AG09319 (cell line): ENCODE measurements at places on chromosomes 11 and 22.

- DNase-seq = no peak
Measured at GRCh38 chr11:33952805-33953204, 60.9 kb upstream of the LMO2 start.

GRCh38 chr11:27427183-27427980, 45.2 kb downstream of the LGR4 start:
- DNase-seq = no peak

GRCh38 chr11:5809905-5810795, 1.4 kb downstream of the OR52N2 start:
- DNase-seq = no peak

- DNase-seq = no peak
Measured at GRCh38 chr11:12943311-12943710, 65.8 kb upstream of the RASSF10 start.

DNA sequence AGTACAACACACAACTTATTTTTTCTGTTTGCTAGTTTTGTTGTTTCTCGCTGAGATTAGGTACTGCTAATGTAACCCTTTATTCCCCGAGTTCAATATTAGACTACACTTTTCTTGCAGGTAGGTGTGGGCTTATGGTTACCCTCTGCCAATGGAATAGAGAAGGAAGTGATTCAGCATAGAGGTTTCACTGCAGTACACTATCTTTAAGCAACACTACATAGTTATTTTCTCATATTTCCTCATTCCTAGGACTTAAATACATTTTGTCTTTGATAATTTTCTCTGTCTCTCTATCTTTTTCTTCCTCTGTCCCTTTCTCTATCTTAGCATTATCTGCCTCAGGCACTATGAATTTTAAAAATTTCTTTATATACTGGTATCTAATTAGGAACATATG, 791.0 kb downstream of the FAM181B start:
- no peak for DNase-seq

- no peak for DNase-seq
Measured at GRCh38 chr22:17085277-17086181, 729 bp downstream of the IL17RA start.

DNA sequence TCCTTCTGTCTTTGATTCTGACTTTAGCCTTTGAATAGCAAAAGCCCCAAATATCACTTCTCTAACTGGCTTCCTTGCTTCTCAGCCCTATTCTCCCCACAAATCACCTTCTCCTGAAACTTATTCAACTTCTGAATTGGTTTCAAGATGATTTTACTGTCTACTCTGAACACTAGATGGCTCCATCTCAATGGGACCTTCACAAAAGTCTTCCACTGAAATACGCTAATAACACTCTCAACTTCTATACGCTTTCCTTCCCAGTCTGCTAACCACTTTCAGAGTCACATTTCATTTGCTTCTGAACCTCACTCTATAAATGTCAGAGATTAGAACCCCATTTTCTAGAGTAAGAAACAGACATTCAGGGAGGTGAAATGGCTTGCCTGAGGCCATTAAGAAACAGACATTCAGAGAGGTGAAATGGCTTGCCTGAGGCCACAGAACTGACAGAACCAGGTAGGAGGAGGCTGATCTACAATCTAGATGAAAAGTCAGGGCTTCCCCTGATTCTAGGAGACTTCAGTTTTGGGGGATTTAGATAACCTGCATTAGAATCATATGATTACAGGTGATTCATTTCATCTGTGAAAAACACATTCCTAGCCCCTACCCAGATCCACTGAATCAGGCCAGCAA, 20.6 kb downstream of the MORC2 start:
- peak; percentile 31 for DNase-seq

GRCh38 chr11:117179048-117179999, 781 bp downstream of the SIDT2 start:
- no peak for DNase-seq

DNA sequence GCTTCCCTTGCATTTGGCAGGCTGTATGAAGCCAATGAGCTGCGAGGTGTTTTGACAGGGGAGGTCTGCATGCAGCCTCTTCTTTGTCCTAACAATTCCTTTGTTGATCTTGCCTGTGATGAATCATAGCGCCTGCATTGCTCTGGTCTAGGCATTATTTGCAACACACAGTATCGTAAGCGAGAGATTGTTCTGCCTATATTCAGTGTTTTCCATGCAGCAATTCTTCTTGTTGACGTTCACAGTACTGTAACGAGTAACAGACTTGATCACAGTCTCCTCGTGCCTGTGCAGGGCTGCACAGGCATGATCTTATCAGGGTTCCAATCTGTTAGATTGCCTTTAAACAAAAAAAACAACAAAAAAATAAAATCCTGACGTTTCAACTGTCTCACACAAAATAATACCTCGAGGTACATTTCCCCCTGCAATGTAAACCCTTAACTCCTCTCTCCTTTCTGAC, 13.9 kb upstream of the ADSL start:
- DNase-seq = no peak

- no peak for DNase-seq
Measured at GRCh38 chr11:28491431-28491830, 383.2 kb downstream of the METTL15 start.

- DNase-seq = peak; percentile 11
Measured at GRCh38 chr11:23674866-23675265, 814.6 kb upstream of the CCDC179 start.

DNA sequence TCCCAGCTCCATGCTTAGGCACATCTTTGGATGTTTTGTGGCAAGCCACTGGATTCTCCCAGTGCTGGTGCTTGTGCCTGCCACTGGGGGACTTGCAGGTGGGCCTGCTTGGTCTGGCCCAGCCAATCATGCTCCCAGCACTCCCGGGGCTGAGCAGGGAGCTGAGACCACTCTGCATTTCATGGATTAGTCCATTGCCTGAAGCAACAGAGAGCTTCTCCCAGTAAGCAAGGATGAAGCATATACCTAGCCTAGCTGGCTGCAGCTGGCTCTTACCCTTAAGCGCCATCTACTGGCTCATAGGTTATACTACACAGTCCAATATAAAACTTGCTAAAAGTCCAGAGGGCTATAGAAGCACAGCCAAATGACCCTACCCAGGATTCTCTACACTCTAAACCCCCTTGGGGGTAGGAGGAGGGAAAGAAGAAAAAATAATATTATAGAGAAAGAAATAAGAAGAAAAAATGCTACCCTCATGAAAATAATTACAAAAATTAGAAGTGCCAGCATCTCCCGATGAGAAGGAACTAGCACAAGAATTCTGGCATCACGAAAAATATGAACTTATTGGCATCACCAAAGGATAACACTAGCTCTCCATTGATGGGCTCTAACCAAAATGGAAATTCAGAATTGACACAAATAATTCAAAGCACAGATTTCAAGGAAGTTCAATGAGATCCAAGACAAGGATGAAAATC, 275.3 kb downstream of the C11orf87 start:
- peak; percentile 1 for DNase-seq

- DNase-seq = no peak
Measured at GRCh38 chr11:68958211-68958610, 22.6 kb downstream of the MRGPRD start.

- no peak for DNase-seq
Measured at GRCh38 chr22:35590634-35591295, 26.4 kb downstream of the MB start.
